ENCODE measurements at places on chromosomes 7 and 10.

DNA sequence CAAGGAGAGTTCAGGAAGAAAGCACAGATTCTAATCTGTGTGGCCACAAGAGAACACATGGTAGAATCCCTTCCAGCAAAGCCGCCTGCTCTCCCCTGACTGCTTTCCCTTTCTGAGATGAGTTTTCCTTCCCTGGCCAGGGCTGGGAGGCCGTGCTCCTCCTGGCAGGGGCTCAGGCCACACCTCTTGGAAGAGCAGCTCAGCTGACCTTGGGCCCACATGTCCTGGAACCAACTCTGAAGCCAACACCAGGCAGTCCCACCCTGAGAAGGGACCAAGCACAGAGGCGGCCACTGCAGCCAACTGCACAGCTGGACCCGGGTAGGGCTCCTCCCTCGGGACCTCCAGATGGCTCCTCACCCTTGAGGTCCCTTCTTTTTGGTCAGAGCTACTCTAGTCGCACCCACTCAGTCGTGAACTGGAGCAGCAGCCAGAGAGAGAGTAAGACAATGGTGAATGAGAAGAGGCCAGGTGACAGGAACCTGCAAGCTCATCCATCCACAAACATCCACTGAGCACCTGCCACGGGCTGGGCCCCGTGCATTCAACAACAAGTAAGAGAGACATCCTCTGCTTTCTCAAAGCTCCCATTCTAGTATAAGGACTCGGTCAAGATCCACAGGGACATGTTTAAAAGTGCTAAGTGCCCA is 40.3 kb downstream of the FAM53B start:
- no peak for DNase-seq

DNA sequence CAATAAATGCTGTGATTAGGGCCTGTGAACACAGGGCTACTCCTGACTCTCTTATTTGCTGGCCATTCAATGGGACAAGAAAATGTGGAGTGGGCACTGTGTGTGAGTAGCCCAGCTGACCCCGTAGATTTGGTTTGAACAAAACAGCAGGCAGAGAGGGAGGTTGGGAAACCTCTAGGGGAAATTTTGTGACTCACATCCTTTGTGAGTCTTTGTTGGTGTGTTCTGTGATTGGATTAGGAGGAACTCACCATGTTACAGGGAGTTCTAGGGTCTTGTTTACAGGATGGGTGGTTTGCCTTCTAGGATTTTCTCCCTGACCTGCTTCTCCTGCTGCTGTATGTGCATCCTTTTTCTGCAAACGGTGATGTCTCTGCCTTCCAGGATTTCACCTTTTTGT is 128.3 kb upstream of the MKI67 start:
- no peak for DNase-seq

DNA sequence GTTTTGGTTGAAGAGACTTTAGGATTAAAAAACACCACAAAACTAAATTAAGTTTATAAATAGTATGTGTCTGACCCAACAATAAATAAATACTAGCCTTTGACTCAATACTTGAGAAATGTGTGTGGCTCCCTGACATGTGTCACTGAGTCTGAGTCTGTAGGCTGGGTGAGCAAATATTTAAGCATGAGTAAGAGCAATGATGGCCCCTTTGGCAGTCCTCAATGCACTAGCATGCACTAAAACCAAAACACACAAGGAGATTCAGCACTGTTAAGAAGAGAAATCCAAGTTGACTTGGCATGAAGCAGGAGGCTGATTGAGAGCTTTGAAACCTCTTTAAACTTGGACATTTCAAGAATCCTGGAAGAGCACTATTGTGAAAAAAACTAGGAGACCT is 37.1 kb downstream of the CCDC71L start:
- DNase-seq: no peak

DNA sequence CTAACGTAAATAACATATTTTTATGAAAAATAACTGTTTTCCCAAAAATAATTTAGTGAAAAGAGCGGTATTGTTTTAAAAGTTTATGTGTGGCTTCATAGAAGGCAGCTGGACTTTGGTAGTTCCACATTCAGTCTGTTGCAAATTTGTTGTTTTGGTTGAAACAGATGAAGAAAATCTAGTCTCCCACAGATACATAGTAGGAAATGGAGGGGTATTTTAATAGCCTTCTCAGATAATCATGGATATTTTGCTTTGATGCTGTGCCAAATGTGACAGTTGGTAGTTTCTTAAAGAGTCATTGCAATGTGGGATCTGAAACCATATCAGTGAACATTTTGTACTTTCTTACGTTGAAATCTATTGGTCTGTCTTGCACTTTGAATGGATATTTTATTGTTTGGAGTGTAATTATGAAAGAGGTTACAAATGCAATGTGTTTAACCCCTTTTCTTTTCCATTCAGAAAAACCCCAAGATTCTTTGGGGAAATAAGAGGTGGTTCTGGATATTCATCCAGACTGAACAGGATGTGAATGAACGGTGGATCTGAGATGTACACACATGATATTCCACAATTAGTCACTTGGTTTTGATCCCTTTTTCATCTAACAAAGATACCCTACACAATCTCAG is 10.4 kb downstream of the ZNF365 start:
- no peak for DNase-seq

GRCh38 chr10:2460812-2461211 is 606.5 kb upstream of the PFKP start:
- no peak for DNase-seq
